Adipocyte (in vitro differentiated cells): ENCODE measurements at places on chromosomes 5 and 9.

GRCh38 chr5:42950456-42951292 lies 89.4 kb downstream of the ANXA2R start:
- peak; percentile 97 for DNase-seq

- DNase-seq: no peak
Observed at GRCh38 chr9:88383176-88383575, 5.1 kb upstream of the SPIN1 start.

DNA sequence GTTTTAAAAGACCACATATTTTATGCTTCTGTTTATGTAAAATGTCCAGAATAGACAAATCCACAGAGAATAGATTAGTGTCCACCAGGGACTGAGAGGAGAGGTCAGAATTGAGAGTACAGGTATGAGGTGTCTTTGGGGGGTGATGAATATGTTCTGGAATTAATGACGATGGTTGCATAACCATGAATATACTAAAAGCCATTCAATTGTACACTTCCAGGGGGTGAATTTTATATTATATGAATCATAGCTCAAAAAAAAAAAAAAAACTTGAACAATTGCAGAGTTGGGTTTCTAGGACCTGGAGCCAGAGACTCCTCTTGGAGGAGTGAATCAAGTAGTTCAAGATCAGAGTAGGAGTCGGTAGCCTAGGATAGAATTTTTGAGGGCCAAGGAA lies 57.8 kb upstream of the RUSC2 start:
- no peak for DNase-seq

DNA sequence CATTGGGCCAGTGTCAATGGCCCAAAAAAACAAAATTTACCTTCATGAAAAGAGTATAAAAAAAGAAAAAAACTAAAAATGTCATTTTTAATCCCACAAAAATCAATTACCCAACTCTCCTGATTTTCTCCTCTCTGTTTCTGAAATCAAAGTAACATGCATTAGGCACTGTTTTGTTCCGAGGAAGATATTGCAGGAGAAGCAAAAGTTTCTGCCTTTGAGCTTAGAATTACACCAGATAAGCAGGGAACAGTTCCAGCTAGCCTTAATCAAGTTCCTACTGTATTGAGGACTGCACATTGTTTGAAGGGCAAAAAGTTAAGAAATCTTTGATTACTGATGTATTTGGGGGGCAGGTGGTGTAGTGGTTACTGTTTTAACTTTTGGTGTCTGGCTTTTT lies 1.1 kb upstream of the PRKAA1 start:
- DNase-seq: peak; percentile 57

DNA sequence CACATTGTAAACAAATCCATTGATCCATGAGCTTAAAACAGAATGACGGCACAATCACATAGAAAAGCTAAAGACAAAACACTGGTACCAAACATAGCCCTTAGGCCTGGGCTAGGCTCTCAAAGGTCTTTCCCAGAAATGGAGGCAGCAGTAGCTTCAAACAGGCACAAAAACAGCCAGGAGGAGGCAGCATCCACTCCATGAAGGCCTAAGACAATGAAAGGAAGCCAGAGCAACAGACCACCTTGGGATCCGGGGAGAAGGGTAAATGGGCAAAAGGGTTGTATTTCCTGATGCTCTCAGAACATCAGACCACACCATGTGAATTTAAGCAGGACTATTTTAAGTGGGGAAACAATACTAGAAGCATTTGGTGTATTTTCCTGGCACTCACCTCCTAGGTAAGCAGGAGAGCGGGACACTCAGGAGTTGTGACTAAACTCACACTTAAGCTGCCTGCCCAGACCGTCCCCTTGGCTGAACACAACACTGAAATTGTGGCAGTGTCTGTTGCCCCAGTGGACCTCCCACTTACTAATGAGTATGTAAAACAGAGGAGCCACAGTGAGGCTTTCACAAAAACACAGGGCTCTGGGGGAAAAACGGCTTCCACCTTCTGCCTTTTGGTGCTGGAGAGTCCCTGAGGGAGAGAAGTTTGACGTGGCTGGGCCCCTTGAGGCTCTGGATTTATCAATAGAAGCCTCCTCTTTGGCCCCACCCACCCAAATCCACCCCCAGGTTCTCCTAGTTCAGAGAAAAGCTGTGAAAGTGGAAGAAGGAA lies 11.9 kb downstream of the GNPDA1 start:
- peak; percentile 13 for DNase-seq

DNA sequence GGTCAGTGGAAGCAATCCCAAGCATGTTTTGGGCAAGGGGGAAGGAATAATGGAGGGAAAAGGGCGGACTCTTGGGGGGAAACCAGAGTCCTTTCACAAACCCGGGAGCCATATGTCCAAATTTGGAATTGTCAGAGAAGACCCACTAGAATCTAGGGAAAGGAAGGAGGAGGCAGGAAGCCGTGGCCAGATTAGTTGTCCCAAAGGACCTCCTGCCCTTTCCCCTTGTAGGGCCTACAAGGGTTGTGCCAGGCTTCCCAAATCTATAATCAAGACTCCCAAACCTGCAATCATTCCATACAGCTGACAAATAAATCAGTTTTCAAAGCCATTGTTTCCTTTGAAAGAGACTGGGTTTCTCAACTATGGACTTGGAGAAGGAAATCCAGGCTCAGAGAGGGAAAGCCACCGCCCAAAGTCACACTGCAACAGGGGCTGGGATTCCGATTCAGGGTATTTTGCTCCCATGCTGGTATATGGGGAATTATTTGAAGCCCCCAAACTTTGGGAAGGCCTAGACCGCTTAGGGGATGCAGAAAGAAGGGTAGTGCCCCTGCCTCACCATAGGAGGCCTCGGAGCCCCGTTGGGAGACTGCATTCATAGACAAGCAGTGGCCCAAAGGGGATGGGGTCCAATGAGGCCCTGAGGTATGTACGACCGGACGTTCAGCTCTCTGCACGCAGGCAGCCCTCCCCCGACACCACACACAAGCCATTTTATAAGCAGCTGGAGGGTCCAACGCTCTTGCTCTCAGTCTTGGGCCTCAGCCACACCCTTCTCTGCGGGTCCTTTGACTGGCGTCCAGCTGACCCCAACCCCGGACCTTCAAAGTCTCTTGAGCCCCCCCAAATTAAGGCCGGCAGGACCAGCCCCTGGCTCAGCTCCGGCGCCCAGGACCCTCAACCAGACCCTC lies 815 bp downstream of the ANXA6 start:
- peak; percentile 55 for DNase-seq

DNA sequence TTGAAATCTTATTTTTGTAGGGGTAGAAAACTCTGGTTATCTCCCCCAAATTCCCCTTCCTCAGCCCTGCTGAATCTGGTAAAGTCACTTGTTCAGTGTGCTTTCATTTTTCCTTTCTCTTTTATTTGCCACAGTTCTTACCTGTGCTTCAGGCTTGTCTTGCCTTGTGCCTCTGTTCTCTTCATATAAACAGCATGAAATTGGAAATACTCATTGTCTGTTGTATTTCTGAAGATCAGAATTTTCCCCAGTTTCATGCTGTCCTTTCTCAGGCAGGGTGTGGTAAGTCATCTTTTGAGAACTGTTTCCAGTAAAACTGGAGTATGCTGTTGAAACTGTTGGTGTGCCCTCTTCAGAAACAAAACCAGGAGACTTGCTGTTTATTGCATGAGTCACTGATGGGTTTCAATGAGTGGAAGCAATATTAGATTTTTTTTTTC lies 7.0 kb downstream of the PAM start:
- peak; percentile 61 for DNase-seq

DNA sequence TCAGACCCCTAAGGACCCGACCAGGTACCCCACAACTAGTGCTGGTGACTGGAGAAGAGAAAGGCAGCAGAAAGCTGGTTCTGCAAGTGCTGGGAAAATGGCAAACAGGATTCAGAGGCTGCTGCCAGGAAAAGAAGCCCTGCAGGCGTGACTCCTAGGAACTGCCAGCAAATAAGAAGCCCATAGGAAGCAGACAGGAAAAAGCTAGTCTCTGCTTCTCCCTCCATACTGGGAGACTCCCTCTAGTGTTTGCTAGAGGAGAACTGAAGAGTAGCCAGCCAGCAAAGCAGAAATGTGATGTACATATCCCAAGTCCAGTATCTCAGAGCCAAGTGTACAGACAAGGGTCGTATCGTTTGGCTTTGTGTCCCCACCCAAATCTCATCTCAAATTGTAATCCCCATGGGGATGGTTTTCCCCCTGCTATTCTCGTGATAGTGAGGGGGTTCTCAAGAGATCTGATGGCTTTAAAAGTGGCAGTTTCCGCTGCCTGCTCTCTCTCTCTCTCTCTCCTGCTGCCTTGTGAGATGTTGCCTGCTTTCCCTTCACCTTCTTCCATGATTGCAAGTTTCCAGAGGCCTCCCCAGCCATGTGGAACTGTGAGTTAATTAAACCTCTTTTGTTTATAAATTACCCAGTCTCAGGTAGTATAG lies 38.1 kb upstream of the TUSC1 start:
- DNase-seq: peak; percentile 81

DNA sequence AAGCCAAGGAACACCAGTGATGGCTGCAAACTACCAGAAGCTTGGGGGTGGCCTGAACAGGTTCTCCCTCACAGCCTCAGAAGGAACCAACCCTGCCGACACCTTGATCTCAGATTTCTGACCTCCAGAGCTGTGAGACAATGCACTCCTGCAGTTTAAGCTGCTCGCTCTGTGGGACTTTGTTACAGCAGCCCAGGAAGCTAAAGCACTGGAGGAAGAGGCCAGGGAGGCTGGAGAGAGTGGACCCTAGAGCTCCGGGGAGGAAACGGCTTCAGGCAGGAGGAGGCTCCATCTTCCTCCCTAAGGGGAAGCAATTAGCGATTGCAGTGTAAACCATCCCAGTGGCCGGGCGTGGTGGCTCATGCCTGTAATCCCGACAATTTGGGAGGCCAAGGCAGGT lies 25.1 kb downstream of the BARX1 start:
- DNase-seq: no peak

GRCh38 chr9:85603936-85604335 lies 137.8 kb downstream of the AGTPBP1 start:
- no peak for DNase-seq

GRCh38 chr5:103436112-103436511 lies 126.5 kb downstream of the NUDT12 start:
- DNase-seq: no peak

DNA sequence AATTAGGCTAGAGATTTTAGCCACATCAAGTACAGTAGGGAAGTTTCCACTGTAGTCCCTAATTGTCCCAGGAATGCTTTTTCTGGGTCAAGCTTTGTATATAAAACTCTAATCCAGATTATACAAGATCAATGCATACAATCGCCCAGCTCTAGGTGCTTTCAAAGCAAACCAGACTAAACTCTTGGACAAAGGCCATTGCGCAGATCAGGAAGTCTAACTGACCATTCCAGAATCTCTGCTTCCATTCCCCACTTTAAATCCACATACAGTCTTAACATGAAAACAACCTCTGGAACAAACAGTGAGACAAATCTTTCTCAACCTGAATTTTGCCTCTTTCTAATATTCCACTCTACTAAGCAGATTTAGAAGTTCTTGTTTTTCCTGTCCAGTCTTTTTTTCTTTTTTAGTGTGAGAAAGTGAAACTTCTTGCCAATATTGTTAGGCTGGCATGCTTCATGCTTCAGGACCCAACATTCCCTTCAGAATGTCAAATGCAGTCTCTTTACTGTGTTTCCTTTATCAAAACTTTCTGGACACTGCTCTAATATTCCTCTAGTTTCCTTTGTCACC lies 76.1 kb downstream of the ITGA1 start:
- DNase-seq: peak; percentile 34

- no peak for DNase-seq
Observed at GRCh38 chr9:126587187-126588185, 26.2 kb upstream of the LMX1B start.

GRCh38 chr5:94228791-94229190 lies 389.6 kb downstream of the KIAA0825 start:
- no peak for DNase-seq

GRCh38 chr9:76342201-76342600 lies 52.0 kb downstream of the RFK start:
- DNase-seq: no peak

GRCh38 chr9:28547527-28547926 lies 974.2 kb upstream of the C9orf72 start:
- no peak for DNase-seq

DNA sequence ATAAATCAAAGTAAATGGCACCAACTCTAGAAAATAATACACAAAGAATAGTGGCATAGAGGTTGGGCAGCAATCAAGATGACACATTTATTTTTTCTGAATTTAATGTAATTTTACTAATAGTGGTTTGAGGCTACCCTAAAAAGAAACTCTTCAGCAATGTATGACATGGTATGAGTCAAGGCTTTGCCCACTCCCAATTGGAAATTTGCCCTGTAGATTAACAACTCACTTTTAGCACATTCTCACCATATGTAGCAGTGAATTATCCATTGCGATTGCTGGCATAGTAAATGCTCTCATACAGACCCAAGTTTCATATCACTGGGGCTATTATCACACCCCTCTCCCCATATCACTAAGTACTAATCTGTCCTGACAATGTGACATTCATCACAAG lies 832.1 kb upstream of the ZNF608 start:
- DNase-seq: no peak

GRCh38 chr5:154319736-154320135 lies 126.1 kb upstream of the SAP30L start:
- DNase-seq: no peak
